ENCODE measurements at places on chromosomes 1 and 21. TPM values are rescaled to one million over a fixed set of nuclear protein-coding genes. Genes with fewer than 3 reads are reported as not detected.

The LGR6 gene
- not detected for total RNA-seq

The GPR37L1 gene
- total RNA-seq = not detected

The WNT9A gene
- total RNA-seq = not detected

- H3K27ac ChIP-seq = no peak overlapping the region
- no peak overlapping the region for H3K4me3 ChIP-seq
- DNase-seq = no peak
- H3K4me1 ChIP-seq = no peaks in the 10 kb centered on the region
- peaks cover 10% of the 10 kb centered on the region for H3K27me3 ChIP-seq
These were observed 5.5 kb upstream of the FMO2 start for GRCh38 chr1:171179318-171180227.

- no peaks in the 10 kb centered on the region for H3K4me1 ChIP-seq
- H3K27ac ChIP-seq = no peak overlapping the region
- no peak overlapping the region for H3K4me3 ChIP-seq
These were observed 102.0 kb upstream of the VANGL1 start for GRCh38 chr1:115539736-115540135.

DNA sequence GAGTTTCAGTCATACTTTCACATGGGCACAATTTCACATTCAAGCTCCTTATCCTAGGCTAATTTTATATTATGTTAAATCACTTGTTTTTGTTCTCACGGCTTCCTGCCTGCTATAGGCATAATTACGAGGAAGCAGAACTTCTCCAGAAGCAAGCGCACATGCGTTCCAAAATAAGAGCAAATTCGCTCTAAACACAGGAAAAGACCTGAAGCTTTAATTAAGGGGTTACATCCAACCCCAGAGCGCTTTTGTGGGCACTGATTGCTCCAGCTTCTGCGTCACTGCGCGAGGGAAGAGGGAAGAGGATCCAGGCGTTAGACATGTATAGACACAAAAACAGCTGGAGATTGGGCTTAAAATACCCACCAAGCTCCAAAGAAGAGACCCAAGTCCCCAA, at the start of gene CORT:
Gene CORT, plus strand, starts transcription at position 281 of the 400 bp plus-strand sequence. CDS start 193 bp downstream, outside the sequence.
- no peak within 1 kb of the TSS for H3K27ac ChIP-seq
- no peak for DNase-seq
- H3K36me3 ChIP-seq = no peaks in the 10 kb centered on the region
- H3K4me3 ChIP-seq = no peak within 1 kb of the TSS
- no peaks in the 10 kb centered on the region for H3K4me1 ChIP-seq
- H3K27me3 ChIP-seq = no peaks in the 10 kb centered on the region

DNA sequence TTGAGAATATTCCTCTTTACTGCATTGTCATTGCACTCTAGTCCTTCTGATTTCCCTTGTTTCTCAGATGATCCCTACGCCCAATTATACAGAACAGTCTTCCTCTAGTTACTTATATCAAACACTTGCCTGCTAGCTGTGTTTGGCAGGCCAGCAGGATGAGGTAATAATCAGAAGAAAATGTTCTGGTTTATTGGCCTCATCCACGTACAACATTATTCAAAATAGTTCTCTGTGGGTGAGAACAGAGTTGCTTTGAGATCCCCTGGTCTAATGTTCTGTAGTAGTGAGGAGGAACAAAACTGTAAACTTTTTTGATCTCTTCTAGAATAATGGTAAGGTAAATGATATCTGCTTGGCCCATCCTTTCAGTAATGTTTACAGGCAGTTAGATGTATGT, 22.3 kb upstream of the C1orf105 start:
- no peaks in the 10 kb centered on the region for H3K36me3 ChIP-seq
- H3K27ac ChIP-seq = peak overlapping the region; percentile 90
- peaks cover 71% of the 10 kb centered on the region for H3K4me1 ChIP-seq
- H3K27me3 ChIP-seq = no peaks in the 10 kb centered on the region

GRCh38 chr21:20108016-20108415, 890.2 kb upstream of the NCAM2 start:
- no peak overlapping the region for H3K4me3 ChIP-seq
- no peak for DNase-seq
- H3K27me3 ChIP-seq = no peaks in the 10 kb centered on the region
- no peaks in the 10 kb centered on the region for H3K4me1 ChIP-seq
- no peak overlapping the region for H3K27ac ChIP-seq

DNA sequence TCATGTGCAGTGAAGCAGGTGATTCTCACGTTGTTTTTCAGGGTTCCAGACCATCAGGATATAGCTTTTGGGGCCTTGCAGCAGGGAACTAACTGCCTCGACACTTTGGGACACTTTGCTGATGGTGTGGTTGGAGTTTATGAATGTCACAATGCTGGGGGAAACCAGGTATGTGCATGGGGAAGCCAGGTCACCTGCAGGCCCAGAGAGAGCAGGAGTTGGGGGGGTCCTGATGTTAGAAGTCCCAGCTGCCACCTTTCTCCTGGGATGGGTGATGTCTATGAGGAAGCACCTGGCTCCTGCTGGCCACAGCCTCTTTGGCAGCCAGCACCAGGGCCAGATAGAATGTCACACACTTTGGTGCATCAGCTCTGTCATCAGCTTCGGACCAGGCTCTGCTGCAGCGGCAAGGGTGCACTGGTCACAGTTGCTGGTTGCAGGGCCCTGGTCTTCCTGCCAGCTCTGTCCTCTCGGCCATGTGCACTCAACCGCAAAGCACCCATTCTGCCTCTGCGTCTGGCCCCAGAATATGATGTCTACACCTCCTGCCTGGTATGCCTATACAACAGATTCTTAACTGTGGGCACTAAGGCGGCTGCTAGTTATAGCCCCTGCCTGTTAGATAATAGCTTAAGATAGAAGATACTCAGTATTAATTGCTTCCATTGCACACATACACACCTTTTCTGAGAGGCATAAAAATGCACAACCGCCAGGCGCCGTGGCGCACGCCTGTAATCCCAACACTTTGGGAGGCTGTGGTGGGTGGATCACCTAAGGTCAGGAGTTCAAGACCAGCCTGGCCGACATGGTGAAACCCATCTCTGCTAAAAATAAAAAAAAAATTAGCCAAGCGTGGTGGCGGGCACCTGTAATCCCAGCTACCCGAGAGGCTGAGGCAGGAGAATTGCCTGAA, 160.7 kb downstream of the PGBD5 start:
- peaks cover 32% of the 10 kb centered on the region for H3K4me1 ChIP-seq
- H3K4me3 ChIP-seq = no peak overlapping the region
- no peak overlapping the region for H3K27ac ChIP-seq

GRCh38 chr1:203335503-203335902, 15.4 kb downstream of the FMOD start:
- H3K4me3 ChIP-seq = no peak overlapping the region
- DNase-seq = no peak
- no peaks in the 10 kb centered on the region for H3K36me3 ChIP-seq
- no peak overlapping the region for H3K27ac ChIP-seq

DNA sequence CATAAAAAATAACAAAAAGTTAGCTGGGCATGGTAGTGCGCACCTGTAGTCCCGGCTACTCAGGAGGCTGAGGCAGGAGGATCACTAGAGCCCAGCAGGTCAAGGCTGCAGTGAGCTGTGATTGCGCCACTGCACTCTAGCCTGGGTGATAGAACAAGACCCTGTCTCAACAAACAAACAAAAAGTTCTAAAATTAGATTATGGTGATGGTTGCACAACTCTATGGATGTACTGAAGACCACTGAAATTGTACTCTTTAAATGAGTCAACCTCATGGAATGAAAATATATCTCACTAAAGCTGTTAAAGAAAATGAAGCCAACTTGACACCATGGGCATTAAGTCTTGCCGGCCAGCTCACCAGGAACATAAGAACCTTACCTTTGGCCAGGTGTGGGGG, 9.1 kb downstream of the MRAP start:
- peaks cover 41% of the 10 kb centered on the region for H3K36me3 ChIP-seq
- no peak overlapping the region for H3K4me3 ChIP-seq
- H3K27me3 ChIP-seq = no peaks in the 10 kb centered on the region
- H3K4me1 ChIP-seq = peaks cover 3% of the 10 kb centered on the region
- no peak for DNase-seq
